Right ventricle myocardium superior (tissue), 1 donor: ENCODE measurements at places on chromosomes 2 and 18.

GRCh38 chr2:86562485-86562921 is 740 bp downstream of the CHMP3 start:
- DNase-seq: no peak

- no peak for DNase-seq
Observed at GRCh38 chr2:234994438-234995321, 42.9 kb downstream of the SH3BP4 start.

DNA sequence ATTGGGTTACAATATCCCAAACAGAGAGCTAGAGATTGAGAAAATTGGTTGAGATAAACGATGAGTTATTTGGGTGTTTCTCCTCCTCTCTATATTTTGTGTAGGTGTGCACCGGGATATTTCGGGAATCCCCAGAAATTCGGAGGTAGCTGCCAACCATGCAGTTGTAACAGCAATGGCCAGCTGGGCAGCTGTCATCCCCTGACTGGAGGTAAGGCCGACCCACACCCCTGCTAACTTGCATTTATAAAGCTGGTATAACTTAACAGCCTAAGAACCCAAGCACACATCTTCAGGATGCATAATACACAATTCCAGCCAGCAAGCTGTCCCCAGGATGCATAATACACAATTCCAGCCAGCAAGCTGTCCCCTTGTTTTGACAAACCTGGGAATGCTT is 124.6 kb upstream of the TTC39C start:
- DNase-seq: no peak

DNA sequence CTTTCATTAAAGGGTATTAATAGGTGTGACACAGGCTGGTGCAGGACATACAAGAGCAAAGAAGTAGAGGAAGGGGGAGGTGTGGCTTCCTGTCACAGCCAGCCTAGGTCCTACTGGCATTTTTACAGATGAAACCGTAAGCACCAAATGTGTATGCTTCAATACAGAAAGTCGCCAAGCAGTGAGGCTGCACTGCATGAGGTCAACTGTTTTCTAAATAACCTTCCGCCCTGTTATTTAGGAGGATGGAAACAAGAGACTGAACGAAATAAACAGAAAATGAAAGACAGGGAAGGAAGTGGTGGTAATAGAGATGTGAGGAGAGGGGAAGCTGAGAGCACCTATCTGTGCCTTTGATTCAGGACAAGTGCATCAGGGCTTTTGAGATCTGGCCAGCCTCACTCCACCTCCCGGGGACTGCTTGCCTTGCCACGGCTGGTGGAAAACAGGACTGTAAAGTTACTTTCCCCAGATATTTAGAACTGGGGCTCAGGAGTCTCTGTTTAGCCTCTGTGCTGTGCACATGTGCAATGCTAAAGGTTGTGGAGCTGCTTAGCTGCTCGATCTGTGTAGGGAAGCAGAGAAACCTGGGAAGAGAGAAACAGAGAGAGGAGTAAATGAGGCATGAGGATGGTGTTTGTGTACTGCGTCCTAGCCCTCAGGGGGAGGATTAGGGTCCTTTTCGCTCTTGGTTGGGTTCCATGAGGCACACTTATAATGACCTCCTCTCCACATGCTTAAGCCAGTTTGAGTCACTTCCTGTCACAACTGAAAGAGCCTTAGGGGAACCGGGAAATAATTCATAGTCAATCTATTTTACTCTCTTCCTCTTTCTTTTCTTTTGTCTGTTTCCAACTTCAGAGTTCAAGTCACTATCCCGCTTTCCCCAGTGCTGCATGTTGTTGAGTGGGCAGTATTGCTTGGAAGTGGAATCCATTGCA is 62.3 kb upstream of the BOD1L2 start:
- no peak for DNase-seq

DNA sequence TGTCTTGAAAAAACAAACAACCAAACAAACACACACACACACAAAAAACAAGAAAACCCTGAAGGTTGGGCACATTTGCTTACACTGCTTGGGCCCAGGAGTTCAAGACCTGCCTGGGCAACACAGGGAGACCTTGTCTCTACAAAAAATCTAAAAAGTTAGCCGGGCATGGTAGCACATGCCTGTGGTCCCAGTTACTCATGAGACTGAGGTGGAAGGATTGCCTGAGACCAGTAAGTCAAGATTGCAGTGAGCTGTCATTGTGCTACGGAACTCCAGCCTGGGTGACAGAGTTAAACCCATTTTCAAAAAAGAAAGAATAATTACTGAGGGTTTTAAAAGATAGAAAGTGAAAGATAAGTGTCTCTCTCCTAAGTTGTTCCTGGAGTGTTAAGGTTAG is 103.4 kb downstream of the MBD5 start:
- no peak for DNase-seq

DNA sequence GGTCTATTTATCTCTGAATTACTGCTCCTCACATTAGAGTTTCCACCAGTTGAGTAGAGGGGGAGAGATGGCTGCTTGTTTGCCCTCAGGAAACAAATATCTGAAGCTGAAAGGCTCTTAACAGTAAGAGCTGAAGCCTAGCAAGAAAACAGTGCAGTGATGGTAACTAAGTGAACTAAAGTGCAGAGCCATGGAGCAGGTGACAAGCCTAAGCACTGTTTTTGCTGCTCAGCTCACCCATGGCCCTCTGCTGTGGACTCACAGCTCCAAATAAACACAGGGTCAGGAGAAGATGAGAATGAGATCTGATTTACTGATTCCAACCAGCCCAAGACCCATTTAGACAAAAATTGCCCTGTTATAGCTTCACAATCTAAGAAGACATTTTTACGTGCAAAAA is 118.4 kb downstream of the ETAA1 start:
- DNase-seq: no peak

DNA sequence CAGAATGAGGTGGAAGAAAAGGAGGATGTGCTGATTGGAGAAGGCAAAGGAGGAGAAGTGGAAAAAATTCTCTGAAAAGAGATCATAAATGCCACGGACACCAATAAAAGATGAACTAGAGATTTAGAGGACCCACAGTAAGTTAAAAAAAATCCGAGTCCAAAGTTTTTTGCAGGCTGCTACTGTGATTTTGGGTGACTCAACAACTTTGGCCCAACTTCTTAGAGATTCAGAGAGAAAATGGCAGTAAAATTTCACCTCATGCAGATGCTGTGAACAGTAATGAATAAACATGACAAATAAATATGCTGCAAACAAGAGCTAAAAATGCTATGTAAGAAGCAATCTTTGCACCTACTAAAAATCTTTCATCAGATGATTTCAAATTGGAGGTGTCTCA is 176.9 kb upstream of the SESTD1 start:
- DNase-seq: no peak

DNA sequence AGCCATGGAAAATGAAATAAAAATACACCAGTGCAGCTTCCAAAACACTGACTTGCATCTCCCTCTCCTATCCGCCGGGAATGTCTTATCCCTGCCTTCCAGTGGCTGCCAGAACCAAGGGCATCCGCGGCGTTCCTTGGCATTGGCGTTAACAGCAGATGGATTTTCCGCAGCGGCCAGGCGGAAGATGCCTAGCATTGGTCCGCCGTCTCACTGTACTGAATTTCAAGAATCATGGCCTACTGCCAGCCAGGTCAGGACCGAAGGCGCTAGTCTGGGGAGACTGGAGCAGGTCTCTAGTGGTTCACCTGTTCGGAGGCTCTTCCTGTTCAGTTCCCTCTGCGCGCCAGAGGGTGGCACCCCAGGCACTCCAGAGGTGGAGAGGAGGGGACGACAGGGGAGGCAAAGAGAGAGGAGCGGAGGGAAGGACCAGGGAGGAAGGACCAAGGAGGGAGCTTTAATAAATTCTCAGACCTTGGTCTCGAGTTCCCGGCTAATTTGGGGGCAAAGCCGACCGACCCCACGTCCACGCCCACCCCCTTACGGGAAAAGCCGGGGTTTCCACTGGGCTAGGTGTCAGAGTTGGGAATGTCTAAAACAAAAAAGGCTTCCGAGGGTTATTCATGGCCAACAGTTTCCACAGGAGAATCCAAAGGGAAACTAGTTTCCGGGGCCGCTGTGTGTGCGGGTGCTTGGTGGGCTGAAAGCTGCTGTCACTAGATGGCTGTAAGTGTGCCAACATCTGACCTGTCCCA is 3.7 kb upstream of the BCL2L11 start:
- DNase-seq: peak; percentile 82

GRCh38 chr2:7584017-7584416 is 666.8 kb downstream of the RNF144A start:
- no peak for DNase-seq

GRCh38 chr2:229601936-229602335 is 112.4 kb downstream of the DNER start:
- no peak for DNase-seq

GRCh38 chr18:56756966-56757365 is 105.8 kb downstream of the WDR7 start:
- DNase-seq: no peak

GRCh38 chr2:186347472-186347871 is 138.6 kb upstream of the ZC3H15 start:
- DNase-seq: no peak

DNA sequence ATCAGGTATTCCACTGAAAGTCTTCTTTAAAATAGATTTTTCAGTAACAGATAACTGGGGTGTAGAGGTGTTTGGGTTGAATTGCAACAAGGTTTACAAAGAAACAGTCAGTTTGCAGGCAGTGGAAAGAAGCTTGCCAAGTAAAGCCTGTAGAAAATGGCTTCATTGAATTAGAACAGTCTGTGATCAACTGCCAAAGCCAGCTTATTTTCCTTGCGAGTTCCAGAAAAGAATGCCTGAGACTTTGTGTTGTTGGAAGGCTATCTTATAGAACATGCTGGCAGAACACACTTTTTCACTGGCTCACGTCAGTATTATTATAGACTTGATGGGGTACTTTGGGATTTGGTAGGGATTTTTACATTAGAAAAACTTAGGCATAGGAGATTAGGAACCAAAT is 601.0 kb downstream of the XIRP2 start:
- no peak for DNase-seq
